Central memory CD4-positive, alpha-beta T cell (primary cell): ENCODE measurements at places on chromosomes 3 and 15.

GRCh38 chr3:29324180-29324651 is 43.3 kb downstream of the RBMS3 start:
- DNase-seq = no peak

DNA sequence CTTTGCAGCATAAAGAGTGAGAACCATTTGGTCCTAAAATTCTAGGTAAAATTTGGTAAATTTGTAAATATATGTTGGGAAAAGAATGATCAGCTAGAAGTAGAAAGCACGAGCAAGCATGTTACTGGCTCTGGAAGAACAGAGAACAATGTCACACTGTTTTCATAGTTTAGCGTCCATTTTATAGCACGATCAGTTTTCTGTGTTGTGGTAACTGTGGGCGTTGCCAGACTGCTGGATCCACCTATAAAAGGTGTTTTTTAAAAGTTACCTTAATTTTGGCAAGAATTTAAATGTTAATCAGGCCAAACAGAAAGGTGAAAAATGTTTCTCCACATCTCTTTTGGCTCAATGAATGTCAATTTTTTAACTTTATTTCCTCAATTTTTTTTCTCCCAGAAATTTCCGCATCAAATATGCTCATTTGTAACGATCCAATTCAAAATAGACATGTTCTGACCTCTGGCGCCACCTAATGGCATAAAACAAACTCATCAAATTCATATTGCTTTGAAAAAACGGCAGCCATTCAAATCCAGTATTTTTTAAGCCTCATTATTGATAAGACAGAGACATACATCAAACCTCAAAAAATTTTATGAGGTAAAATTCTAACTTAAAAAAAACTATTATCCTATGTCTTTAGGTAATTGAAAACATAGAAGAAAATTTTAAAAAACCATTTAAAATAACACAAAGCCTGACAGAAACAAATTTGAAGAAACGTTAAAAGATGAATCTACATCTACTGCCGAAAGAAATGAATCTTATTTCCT is 5.5 kb upstream of the GP5 start:
- peak; percentile 53 for DNase-seq

DNA sequence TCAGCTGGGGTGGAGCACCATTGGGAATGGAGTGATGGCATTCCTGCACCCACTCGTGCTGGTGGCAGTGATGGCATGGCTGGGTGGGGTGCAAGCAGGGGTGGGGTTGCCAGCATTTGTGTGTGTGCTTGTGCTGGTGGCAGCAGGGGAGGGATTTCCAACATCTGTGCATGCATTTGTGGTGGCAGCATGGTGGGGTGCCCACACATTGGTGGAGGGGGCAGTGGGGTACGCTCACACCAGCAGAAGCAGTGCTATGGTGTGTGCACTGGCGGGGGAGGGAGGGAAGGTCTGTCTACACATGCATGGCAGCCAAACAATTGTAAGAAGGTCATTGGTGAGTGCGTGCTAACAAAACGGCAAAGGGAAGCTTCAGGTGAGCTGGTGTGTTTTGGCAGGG is 76.7 kb upstream of the NUDT16 start:
- DNase-seq = no peak

DNA sequence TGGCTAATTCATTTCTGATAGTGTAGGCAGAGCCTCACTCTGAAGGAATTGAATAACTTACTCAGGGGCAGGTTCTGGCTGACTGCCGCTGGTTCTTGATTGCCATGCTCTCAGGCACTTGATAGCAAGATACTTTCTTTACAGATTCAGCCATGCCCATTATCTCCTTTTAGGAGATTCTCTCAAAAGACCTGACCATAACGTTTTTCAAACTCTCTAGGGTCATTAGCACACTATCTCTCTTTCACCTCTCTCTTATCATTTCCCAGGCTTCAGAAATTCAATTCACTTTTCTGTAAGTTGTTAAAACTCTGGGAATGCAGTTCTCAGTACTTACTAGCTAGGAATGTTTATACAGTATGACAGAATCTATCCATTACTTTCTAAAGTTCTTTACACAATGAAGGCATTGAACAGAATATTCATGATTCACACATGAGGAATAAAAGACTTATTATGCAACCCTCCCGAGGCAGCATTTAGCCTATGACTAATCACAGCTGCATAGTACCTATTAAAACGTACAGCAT is 850.3 kb upstream of the CADM2 start:
- no peak for DNase-seq

DNA sequence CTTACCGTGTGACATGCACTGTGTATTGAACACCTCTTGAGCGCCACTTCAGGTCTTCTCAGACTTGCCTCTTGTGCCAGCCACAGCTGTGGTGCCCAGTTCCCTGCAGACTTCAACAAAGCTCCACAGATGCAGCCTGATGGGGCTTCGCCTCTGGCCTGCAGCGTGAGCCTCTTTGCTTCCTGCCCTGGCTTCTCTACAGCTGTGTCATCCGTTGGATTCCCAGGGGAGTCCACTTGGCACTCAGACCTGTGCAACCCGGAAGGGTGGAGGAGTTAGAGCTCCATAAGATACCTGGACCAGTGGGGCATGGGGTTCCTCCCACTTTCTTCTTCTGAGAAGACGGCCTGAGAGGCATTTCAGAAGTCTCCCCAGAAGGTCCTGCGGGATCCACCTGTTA is 57.7 kb upstream of the BNIP2 start:
- DNase-seq = no peak

- DNase-seq = peak; percentile 39
Observed at GRCh38 chr3:183122257-183122932, 23.1 kb upstream of the MCCC1 start.

DNA sequence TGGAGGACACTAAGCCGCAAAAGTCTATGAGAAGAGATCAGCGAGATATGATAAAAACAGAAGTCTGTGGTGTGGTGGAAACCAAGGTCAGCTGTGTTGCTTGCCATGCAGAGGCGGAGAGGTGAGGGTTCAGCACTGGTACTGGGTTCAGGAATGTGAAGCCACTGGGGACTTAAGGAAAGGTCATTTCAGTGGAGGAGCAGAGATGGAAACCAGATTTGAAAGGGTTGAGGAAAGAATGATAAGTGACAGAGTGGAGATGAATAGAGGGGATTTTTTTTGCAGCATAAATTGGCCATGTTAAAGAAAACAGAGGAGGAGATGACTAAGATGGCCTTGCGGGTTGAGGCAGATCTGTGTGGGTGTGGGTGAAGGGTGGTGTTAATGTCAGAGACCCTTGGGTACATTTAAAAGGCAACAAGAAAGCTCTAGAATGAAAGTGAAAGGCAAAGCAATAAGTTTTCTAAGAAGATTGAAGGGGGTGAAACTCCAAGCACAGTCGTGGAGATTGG is 265.5 kb downstream of the ADAMTSL3 start:
- DNase-seq = no peak

GRCh38 chr3:23236890-23237289 is 33.8 kb downstream of the UBE2E2 start:
- DNase-seq = no peak

- DNase-seq = peak; percentile 9
Observed at GRCh38 chr15:76904461-76905012, 603 bp downstream of the SCAPER start.

DNA sequence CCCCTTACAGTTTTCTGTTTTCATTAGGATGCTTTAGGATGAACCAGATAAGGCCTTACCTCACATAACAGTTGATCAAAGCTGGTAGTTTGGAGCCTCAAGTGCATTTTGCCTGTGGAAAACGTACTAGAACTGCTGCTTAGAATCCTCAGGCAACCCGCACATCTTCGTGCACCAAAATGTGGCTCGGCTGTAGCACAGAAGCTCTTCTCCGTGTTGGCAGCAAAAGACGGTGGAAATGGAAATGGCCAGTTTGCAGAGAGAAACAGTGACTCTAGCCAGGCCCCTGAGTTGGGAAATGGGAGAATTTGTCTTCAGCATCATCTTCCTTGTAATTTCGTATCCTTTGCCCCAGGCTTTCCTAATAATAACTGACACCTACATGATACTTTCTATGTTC is 20.6 kb downstream of the TLNRD1 start:
- DNase-seq = no peak

DNA sequence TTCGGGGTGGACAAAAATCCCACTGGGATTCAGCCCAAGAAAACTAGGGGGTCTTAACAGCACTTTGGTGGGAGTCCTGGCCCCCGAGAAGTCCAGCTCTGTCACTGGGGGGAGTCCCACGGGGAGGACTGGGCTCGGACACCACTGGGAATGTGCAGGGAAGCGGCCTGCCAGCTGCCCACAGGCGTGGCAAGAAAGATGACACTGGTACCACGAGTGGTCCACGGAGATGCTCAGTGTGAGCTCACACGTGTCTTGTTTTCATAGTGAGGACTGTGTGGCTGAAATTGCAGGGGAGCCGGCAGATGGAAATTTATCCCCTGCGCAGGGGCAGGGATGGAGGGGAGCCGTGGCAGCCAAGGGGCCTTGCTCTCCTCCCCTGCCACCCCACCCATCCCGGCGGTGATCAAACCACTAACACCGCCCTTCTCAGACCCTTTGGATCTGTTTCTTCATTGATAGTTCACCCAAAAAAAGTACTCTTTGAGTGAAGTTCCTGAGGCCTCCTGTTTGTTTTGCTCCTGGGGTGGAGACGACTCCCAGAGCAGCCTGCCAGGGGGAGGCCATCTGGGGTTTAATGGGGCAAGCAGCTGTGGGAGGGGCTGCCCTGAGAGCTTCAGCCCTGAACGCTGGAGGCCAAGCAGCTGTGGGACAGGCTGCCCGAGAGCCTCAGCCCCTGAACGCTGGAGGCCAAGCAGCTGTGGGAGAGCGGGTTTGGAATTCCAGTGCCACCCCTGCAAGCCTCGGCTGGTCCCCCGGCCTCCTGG is 130.9 kb downstream of the LRRK1 start:
- DNase-seq = no peak

- no peak for DNase-seq
Observed at GRCh38 chr15:92781925-92782453, 118.1 kb upstream of the CHD2 start.

GRCh38 chr15:41055706-41056105 is 60.4 kb downstream of the INO80 start:
- DNase-seq = no peak

- no peak for DNase-seq
Observed at GRCh38 chr15:75655931-75656330, 8.2 kb downstream of the SNX33 start.

- no peak for DNase-seq
Observed at GRCh38 chr15:88100181-88100580, 156.4 kb downstream of the NTRK3 start.

DNA sequence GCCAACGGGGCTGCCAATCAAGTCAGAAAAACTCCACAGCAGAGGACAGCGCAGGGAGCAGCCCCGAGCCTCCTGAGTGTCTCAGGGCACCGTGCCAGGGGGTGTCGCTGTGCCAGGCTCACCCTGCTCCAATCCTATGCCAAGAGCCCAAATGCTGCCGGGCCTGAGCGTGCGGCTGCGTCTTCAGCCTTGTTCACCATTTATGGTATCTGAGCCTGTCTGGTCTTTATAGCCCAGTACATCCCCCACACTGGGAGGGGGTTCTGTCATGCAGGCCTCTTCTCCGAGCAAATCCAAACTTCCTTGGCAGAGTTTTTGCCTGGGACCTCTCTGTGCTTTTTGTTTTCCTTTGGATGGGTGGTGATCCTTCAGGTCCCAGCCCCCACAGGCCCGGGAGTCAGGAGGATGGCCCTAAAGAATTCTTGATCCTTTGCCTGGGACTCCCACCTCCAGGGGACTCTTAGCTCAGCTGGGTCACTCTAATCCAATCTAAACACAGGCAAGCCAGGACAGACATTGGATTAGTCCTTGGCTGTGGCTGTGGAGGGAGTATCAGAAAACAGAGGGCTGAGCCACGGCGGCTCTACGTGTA is 135.1 kb upstream of the HACD2 start:
- no peak for DNase-seq

- no peak for DNase-seq
Observed at GRCh38 chr3:64730681-64731080, 42.9 kb upstream of the ADAMTS9 start.

GRCh38 chr3:39814007-39814406 is 4.6 kb downstream of the MYRIP start:
- DNase-seq = no peak

DNA sequence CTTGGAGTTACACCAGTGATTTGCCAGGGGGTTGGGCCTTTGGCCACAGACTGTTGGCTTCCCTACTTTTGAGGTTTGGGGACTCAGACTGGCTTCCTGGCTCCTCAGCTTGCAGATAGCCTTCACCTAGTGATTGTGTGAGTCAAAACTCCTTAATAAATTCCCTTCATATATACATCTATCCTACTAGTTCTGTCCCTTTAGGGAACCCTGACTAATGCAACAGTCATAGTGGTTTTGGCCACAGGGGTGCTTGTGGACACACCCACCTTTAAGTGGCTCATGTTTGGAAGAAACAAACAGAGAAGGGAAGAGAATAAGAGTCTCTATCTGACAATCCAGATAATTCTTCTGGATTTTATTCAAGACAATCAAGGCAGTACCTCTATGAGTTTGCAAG is 457.7 kb downstream of the EPHA3 start:
- no peak for DNase-seq

DNA sequence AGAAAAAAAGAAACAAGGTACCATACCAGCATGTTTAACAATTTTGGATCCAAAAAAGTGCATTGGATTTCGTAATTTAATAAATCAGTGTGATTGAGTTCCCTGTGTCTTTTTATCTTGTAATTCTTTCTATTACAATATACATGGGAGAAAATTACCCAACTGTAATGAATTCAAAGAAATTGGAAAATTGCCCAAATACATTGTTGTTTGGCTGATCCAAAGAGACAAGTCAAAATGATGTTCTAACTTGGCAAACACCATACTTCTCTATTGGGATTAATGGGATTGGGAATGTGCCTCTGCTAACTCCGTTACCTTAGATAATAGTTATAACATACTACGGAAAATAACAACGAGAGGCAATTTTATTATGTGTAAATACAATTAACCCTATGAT is 1097.1 kb downstream of the ROBO1 start:
- DNase-seq = no peak

- DNase-seq = no peak
Observed at GRCh38 chr3:172103724-172104123, 64.3 kb downstream of the FNDC3B start.

DNA sequence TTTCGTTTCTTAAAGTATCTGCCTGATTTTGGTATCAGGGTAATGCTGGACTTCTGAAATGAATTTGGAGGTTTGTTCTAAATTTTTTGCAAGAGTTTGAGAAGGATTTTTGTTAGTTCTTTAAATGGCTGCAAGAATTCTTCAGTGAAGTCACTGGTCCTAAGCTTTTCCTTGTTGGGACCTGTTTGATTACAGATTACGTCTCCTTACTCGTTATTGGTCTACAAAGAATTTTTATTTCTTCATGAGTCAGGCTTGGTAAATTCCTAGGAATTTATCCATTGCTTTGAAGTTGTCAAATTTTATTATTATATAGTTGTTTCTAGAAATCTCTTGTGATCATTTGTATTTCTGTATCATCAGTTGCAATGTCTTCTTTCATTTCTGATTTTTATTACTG is 196.0 kb downstream of the DPH6 start:
- no peak for DNase-seq

DNA sequence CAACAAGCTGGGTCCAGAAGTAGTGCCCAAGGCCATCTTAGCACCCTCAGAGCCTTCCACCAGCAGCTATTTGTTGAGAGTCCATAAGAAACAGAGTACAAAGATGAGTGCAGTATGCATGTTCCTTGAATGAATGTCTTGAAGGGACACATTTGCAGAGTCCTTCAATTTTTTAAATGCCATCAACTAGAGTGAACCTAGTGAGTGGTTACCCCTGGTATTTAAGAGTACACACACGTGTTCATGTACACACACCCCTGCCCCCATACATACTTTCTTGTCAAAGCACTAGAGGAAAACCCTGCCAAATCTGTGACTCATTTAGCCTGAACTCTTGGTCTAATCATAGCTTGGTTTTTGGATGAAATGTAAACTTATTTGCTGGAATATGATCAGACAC is 84.5 kb upstream of the GALNT15 start:
- no peak for DNase-seq

- no peak for DNase-seq
Observed at GRCh38 chr15:58260725-58261267, 122.6 kb downstream of the AQP9 start.
